ENCODE measurements at places on chromosomes 12 and 14.

DNA sequence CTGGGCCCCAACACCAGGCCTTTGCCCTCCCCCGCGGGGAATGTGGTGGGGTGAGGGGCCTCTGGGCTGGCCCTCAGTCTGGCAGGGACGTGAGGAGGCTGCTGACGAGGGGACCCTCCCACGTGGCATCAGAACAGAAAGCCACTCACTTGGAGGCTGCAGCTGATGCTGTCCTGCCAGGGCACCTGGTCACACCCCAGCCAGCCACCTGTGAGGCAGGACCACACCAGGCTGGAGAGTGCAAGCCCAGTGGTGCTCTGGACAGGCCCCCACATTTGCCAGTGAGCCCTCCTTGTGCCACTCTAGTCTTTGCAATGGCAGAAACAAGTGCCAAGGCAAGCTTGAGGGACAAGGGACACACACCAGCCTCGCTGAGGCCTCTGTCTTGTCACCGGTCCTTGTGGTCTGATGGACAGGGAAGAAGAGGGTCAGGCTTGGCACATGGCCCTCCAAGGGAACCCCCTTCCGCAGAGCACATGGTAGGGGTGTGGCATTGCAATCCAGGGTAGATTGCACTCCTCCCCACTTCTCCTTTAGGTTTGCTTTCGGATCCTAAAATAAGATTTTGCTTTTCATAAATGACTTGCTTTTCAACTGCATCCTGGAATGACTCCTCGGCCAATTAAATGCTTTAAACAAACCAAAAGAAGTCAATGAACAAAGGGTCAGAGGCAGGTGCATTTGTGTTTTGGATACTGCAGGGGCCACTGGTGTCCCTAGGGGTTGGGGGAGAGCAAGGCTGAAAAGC is 53.7 kb downstream of the CCDC88C start:
- no peak for DNase-seq

DNA sequence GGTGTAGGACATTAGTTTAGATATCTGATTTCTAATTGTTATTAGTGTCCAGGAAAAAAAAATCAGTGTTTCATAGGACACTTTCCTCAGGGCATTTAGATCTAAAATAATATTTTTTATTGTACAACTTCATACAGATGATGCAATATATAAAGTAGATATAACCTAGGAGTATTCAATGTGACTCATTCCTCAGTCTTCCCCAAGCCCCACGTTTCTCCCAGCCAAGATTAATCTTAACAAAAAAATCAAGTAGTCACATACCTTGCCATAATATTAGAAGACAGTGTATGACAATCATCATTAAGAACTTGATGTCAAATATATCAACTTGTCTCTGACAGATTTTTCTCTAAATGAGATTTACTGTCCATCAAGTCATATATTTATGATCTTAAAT is 37.1 kb downstream of the PPFIA2 start:
- no peak for DNase-seq

DNA sequence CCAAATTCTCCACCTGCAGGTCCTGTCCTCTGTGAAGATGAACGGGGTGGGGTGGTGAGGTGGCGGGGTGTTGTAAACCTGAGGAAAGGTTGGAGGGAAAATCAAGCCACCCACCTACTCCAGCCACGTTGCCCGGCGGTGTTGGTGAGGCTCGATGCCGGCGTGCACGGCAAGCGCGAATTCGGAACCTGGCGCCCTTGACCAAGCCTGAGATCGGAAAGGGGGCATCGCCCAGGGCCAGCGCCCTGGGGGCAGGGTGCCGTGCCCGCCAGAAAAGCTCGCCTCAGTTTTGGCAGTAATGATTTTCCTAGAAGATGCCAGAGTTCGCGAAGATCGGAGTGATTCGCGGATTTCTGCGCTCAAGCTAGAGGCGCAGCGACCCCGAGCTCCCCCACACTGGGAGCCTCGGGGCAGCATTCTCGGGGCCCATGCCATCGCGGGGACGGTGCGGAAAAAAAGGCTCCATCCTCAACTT is 817 bp downstream of the STXBP6 start:
- DNase-seq, result peak; percentile 43

DNA sequence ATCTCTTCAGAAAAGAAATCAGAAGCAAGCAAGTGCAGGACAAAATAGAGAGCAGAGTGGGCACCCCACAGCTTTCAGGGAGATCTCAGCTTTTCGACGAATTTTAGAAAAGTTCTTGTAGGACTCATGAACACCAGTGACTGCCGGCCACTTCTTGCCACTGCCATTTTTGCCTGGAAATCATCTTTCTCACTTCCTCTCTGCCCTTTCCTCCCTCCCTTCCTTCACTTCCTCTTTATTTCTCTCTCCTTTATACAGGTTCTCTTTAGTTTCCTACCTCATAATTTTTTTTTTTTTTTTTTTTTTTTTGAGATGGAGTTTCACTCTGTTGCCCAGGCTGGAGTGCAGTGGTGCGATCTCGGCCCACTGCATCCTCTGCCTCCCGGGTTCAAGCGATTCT is 185.6 kb downstream of the APAF1 start:
- DNase-seq, result no peak

GRCh38 chr12:44696542-44696941 is 179.6 kb downstream of the NELL2 start:
- DNase-seq, result no peak

DNA sequence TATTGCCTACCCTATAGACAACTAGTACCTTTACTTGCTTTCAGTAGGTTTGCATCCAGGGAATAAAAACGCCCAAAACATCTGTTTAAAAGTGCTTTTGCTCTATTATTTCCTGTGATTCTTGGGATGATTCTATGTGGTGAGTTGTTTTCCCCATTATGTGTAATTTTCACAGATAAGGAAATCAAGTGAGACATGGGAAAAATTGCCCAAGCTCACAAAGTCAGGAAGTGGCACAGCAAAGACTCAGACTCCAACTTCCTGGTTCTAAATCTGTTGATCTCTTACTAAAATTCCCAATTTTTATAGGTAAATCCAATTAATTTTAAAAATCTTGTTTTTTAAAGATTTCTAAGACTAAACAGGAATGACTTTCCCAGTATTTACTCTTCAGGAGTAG is 39.0 kb downstream of the NID2 start:
- no peak for DNase-seq

- peak; percentile 30 for DNase-seq
Observed at GRCh38 chr12:175250-175649, 38.7 kb downstream of the SLC6A12 start.

- no peak for DNase-seq
Observed at GRCh38 chr12:43883311-43883710, 47.4 kb downstream of the TMEM117 start.

All from right lung (tissue), 10 donors.